Adrenal gland (tissue), 19 donors: ENCODE measurements at places on chromosomes 12 and 14. TPM values are rescaled to one million over a fixed set of nuclear protein-coding genes. Genes with fewer than 3 reads are reported as not detected.
A peak's percentile ranks its signal among the peaks of the same experiment; 100 is the strongest.

DNA sequence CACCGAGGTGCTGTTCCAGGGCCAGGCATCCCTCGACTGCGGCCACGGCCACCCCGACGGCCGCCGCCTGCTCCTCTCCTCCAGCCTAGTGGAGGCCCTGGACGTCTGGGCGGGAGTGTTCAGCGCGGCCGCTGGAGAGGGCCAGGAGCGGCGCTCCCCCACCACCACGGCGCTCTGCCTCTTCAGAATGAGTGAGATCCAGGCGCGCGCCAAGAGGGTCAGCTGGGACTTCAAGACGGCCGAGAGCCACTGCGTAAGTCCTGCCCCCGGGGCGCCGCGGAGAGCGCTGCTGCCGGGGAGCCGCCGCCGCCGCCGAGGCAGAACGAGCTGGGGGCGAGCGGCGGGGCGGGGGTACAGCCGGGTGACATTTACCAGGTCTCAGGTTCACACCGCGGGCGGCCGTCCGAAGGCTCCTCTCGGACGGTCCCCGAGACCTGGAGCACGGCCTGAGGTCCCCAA lies 1.4 kb downstream of the PLXNC1 start:
- no peak overlapping the region for H3K27ac ChIP-seq
- peaks cover 4% of the 10 kb centered on the region for H3K4me1 ChIP-seq
- peaks cover 10% of the 10 kb centered on the region for H3K27me3 ChIP-seq
- H3K4me3 ChIP-seq: no peak overlapping the region
- H3K36me3 ChIP-seq: no peaks in the 10 kb centered on the region

Gene TRHDE
- 0.11 TPM for total RNA-seq

Gene DIO3
- not detected for total RNA-seq

DNA sequence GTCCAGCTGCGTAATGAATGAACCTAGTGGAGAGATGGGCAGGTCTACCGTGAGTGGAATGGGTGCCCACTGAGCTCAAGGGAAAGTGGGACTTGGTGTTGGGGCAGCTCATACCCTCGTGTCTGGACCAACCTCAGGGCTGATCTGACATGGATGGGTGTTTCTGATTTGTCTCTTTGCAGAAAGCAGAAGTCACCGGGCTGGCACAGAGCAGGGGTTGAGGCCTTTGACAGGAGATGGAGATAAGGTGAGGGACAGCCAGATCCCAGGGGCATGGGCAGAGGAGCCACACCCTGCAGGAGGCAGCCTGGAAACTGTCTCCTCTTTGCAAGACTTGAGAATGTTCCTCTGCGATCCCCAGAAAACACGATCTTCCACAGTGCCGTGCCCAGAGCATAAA lies 20.9 kb upstream of the PPP1CC start:
- no peak overlapping the region for H3K4me3 ChIP-seq
- H3K27ac ChIP-seq: no peak overlapping the region
- peaks cover 4% of the 10 kb centered on the region for H3K4me1 ChIP-seq
- DNase-seq: no peak

- H3K27ac ChIP-seq: peak overlapping the region; percentile 33
- no peak overlapping the region for H3K4me3 ChIP-seq
- H3K36me3 ChIP-seq: no peaks in the 10 kb centered on the region
- no peaks in the 10 kb centered on the region for H3K4me1 ChIP-seq
These were observed 40.7 kb downstream of the GPR135 start for GRCh38 chr14:59424341-59425071.

Gene ACOT6
- not detected for total RNA-seq

DNA sequence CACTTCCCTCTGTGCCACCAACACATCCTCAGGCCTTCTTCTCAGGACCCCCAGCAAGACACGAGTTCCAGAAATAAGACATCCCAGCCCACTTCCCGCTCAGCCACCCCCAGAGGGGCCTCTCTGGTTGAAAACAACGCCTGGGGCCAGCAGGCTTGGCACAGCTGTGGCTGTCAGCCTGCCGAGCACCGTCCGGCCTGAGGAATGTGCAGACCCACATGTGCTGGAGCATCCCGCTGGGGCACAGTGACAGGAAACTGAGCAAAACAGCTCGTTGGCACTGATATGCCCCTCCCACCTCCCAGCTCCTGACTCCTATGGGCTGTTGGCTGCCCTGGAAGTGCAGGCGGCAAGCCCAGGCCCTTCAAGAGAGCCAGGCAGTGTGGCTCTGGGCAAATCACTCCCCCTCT lies 1.4 kb downstream of the SYNE3 start:
- no peaks in the 10 kb centered on the region for H3K36me3 ChIP-seq
- peak overlapping the region; percentile 89 for H3K27ac ChIP-seq
- H3K4me1 ChIP-seq: peaks cover 26% of the 10 kb centered on the region
- H3K4me3 ChIP-seq: no peak overlapping the region
- no peaks in the 10 kb centered on the region for H3K27me3 ChIP-seq

- no peak overlapping the region for H3K4me3 ChIP-seq
- H3K27ac ChIP-seq: no peak overlapping the region
- DNase-seq: no peak
- no peaks in the 10 kb centered on the region for H3K27me3 ChIP-seq
- H3K4me1 ChIP-seq: no peaks in the 10 kb centered on the region
These were observed 216.2 kb downstream of the DUSP6 start for GRCh38 chr12:89135976-89136634.

DNA sequence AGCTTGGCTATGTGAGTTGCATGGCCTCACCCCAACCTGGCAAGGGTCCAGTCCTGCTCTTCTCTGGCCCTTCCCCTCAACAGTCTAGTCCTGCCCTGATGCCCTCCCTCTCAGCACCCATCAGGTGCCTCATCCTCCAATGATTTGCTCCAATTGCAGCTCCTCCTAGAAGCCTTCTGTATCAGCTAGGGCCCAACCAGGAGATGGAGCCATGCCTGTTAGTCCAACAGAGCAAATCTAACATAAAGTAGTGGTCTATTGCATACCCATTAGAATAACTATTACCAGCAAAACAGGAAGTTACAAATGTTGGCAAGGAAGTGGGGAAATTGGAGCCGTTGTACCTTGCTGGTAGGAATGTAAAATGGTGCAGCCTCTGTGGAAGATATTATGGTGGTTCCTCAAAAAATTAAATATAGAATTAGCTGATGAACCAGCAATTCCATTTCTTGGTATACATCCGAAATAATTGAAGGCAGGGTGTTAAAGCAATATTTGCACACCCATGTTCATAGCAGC lies 163.5 kb downstream of the VRK1 start:
- H3K27ac ChIP-seq: no peak overlapping the region
- no peak overlapping the region for H3K4me3 ChIP-seq

Gene PLD4
- 1.6 TPM for total RNA-seq

GRCh38 chr14:24483604-24484252 lies 24.3 kb downstream of the CMA1 start:
- no peaks in the 10 kb centered on the region for H3K27me3 ChIP-seq
- H3K4me1 ChIP-seq: no peaks in the 10 kb centered on the region
- H3K36me3 ChIP-seq: no peaks in the 10 kb centered on the region
- DNase-seq: no peak
- H3K27ac ChIP-seq: no peak overlapping the region

DNA sequence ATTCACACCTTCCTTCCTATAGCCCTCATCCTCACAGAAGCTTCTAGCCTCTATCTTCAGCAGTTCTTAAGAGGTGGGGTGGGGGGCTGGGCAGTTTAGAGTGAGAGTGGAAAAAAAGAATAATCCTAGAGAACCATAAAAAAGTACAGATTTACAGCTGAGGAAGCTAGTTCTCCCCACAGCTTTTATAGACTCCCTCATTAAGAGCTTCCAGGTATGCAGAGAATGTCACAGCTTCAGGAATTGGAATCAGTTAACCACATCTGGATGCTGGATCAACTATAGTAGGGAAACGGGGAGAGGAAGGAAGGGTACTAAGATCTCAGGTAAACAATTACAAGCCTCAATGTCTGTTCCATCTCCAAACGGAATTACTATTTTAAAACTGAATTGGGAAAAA lies 12.3 kb downstream of the GDF11 start:
- H3K27ac ChIP-seq: no peak overlapping the region
- no peaks in the 10 kb centered on the region for H3K27me3 ChIP-seq
- no peak for DNase-seq
- H3K4me3 ChIP-seq: no peak overlapping the region
- H3K4me1 ChIP-seq: no peaks in the 10 kb centered on the region

Gene MMP19
- 0.89 TPM for total RNA-seq

DNA sequence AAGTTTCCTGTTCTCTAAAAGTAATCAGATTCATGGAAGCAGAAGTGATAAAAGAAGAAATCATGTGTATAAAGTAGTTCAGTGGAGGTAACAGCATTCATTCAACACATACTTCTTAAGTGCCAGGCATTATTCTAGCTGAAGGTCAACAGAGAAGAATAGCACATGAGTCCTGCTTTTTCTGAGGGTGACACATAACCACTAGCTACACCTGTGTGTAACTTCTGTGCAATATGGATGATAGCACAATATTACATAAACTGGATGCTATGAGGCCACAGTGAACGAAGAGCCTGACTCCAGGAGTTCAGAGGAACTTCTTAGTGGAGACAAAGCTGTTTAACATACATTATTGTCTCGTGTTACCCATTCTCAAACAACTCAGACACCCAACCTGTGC lies 114.3 kb upstream of the PCED1B start:
- H3K4me1 ChIP-seq: peaks cover 11% of the 10 kb centered on the region
- H3K27ac ChIP-seq: peak overlapping the region; percentile 61
- no peak for DNase-seq
- no peaks in the 10 kb centered on the region for H3K27me3 ChIP-seq
- no peaks in the 10 kb centered on the region for H3K36me3 ChIP-seq

GRCh38 chr14:44135972-44136371 lies 371.1 kb downstream of the FSCB start:
- no peak for DNase-seq
- H3K27ac ChIP-seq: no peak overlapping the region
- H3K27me3 ChIP-seq: no peaks in the 10 kb centered on the region
- no peaks in the 10 kb centered on the region for H3K4me1 ChIP-seq
- H3K36me3 ChIP-seq: no peaks in the 10 kb centered on the region

Gene TPPP2
- total RNA-seq: 1.0 TPM

GRCh38 chr12:62716037-62716436 lies 218.9 kb downstream of the PPM1H start:
- H3K4me3 ChIP-seq: no peak overlapping the region
- H3K27me3 ChIP-seq: no peaks in the 10 kb centered on the region
- no peak for DNase-seq

Gene TCL1B
- not detected for total RNA-seq

DNA sequence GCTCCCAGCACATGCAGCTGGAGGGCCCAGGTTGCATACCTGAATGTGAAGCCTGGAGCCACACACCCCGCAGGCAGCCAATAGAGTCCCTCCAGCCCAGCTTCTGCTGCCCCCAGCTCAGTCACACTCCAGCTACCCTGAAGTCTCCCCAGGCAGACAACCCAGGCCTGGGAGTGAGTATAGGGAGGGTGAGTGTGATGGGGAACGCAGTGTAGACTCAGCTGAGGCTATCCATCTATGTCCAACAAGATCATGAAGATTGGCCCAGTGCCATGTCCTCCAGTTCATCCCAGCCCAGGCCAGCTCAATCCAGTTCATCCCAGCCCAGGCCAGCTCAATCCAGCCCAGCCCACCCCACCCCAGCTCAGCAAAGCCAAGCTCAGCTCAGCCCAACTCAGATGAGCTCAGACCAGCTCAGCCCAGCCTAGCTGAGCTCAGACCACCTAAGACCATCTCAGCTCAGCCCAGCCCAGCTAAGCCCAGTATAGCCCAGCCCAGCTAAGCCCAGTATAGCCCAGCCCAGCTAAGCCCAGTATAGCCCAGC lies 330.4 kb downstream of the TMEM121 start:
- DNase-seq: no peak
- H3K4me1 ChIP-seq: no peaks in the 10 kb centered on the region
- no peaks in the 10 kb centered on the region for H3K27me3 ChIP-seq
- H3K36me3 ChIP-seq: no peaks in the 10 kb centered on the region
- H3K27ac ChIP-seq: no peak overlapping the region

Gene SYNE3
- total RNA-seq: 10.9 TPM

Gene CABP1
- not detected for total RNA-seq

GRCh38 chr14:105935384-105935783 lies 409.0 kb downstream of the TMEM121 start:
- H3K4me1 ChIP-seq: no peaks in the 10 kb centered on the region
- peak; percentile 2 for DNase-seq
- H3K27me3 ChIP-seq: no peaks in the 10 kb centered on the region

- no peaks in the 10 kb centered on the region for H3K36me3 ChIP-seq
- H3K4me3 ChIP-seq: no peak overlapping the region
- DNase-seq: no peak
- no peak overlapping the region for H3K27ac ChIP-seq
- no peaks in the 10 kb centered on the region for H3K27me3 ChIP-seq
These were observed 2.4 kb upstream of the RXYLT1 start for GRCh38 chr12:63777340-63777739.

Gene KRT80
- 7.5 TPM for total RNA-seq

GRCh38 chr12:100484891-100485471 lies 11.3 kb downstream of the NR1H4 start:
- peaks cover 13% of the 10 kb centered on the region for H3K4me1 ChIP-seq
- no peaks in the 10 kb centered on the region for H3K36me3 ChIP-seq
- peak overlapping the region; percentile 22 for H3K27ac ChIP-seq
- H3K4me3 ChIP-seq: no peak overlapping the region

DNA sequence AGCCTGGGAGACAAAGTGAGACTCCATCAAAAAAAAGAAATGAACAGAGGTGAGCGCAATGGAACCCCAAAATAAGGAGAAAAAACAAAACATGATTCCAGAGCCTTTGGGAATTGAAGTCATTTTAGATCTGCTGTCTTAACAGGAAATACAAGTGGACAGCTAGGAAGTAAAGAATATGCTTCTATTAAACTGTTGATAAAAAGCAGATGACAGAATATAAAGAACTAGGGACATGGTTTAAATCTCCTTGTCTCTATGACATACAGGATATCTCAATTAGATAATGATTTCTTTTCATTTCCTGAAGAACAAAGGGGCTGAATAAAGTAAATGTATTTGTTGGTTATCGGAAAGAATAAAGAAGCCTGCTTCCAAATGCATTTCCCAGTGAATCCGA lies 49.3 kb upstream of the ETV6 start:
- no peaks in the 10 kb centered on the region for H3K27me3 ChIP-seq
- H3K4me3 ChIP-seq: no peak overlapping the region
- H3K27ac ChIP-seq: no peak overlapping the region

DNA sequence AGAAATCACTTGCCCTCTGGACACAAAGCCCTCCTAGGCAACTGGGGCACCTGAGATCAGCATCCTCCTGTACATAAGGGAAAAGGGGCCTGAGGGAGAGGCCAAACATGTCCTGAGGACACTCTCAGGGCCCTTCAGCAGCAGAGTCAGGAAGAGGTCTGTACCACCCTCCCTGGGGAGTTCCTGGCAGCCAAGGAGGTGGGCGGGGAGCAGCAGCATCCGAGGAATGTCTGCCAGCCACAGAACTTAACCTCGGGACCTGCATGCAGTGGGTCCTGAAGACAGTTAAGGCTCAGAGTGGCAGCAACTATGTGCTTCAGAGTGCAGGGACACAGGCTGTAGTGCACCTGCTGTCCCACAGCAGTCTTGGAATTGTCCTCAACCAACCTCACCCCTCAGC lies 62.1 kb downstream of the SPTB start:
- no peak overlapping the region for H3K4me3 ChIP-seq
- no peak for DNase-seq
- no peaks in the 10 kb centered on the region for H3K4me1 ChIP-seq
- no peak overlapping the region for H3K27ac ChIP-seq
- H3K36me3 ChIP-seq: no peaks in the 10 kb centered on the region

- no peak overlapping the region for H3K4me3 ChIP-seq
- peak; percentile 24 for DNase-seq
- no peaks in the 10 kb centered on the region for H3K27me3 ChIP-seq
- H3K36me3 ChIP-seq: no peaks in the 10 kb centered on the region
These were observed 19.6 kb downstream of the NINJ2 start for GRCh38 chr12:643475-644302.

Gene WASHC3
- 37.8 TPM for total RNA-seq

GRCh38 chr12:102977945-102978706 lies 20.7 kb downstream of the ASCL1 start:
- H3K36me3 ChIP-seq: no peaks in the 10 kb centered on the region
- no peak overlapping the region for H3K27ac ChIP-seq
- no peaks in the 10 kb centered on the region for H3K27me3 ChIP-seq
- no peak overlapping the region for H3K4me3 ChIP-seq
- DNase-seq: no peak
